ENCODE measurements at places on chromosomes 6 and 20. TPM values are rescaled to one million over a fixed set of nuclear protein-coding genes. Genes with fewer than 3 reads are reported as not detected.

Gene C20orf144
- 0.12 TPM for polyA plus RNA-seq

Gene RAB23
- polyA plus RNA-seq: 10.1 TPM

Gene NFKBIE
- 5.4 TPM for polyA plus RNA-seq

Gene ANGPT4
- polyA plus RNA-seq: 0.18 TPM

Gene AK9
- 7.5 TPM for polyA plus RNA-seq

Gene FAM110A
- 24.3 TPM for polyA plus RNA-seq

Gene LRRC73
- polyA plus RNA-seq: not detected

Gene RFX6
- polyA plus RNA-seq: not detected

Gene PTPRT
- 1.9 TPM for polyA plus RNA-seq

Gene FAM217A
- polyA plus RNA-seq: not detected

Gene ULBP1
- 0.30 TPM for polyA plus RNA-seq

Gene THBS2
- 31.9 TPM for polyA plus RNA-seq

Gene NHLRC1
- 3.9 TPM for polyA plus RNA-seq

Gene SCRT2
- polyA plus RNA-seq: not detected

Gene BPIFB2
- not detected for polyA plus RNA-seq

Gene EYA4
- polyA plus RNA-seq: 27.1 TPM

Gene GLP1R
- not detected for polyA plus RNA-seq

Gene WFDC12
- polyA plus RNA-seq: not detected

All from hindlimb muscle (tissue), 1 donor.